Activated CD4-positive, alpha-beta T cell treated with anti-CD3 and anti-CD28 coated beads, Interleukin-2, Interleukin-6, amounts not matched to agents 100 ng/mL and 50 ng/mL, durations not matched to agents 16 hours and 8 hours (primary cell): ENCODE measurements at places on chromosomes 7 and 10.

DNA sequence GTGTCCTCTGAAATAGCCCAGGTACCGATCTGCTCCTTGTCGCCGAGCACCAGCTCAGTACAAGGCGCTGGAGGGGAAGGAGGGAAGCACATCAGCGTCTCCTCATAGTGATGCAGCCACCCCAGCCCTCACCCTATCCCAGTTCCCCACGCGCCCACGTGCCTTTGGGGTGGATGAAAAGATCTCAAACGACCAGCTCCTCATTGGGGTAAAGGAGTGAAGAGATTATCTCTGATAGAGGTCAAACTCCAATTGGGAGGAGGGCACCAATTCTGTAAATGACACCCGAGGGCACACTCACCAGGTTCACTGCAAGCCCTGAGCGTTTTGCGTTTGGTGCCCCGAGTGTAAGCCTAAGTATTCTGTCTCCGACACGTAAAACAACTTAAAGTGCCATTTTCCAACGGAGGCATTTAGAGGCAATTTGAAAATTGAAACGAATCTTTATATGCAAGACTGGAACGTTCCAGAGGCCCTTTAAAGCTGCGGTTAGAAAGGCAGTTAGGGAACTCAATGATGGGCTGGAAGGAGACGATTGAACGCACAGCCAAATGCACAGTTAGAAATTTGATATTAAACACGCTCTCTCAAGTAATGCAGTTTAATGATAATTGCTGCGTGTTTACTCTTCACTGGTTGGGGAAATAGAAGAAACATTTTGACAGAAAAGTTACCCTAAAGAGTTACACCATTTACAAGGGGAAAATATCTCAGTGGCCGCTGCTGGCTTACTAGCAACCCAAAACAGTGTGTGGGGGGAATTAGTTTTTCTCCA, 8.9 kb upstream of the EMX2 start:
- no peak for DNase-seq

GRCh38 chr10:17075533-17076359, 53.9 kb downstream of the CUBN start:
- DNase-seq, result no peak

GRCh38 chr7:150823484-150824126, 23.0 kb downstream of the TMEM176A start:
- no peak for DNase-seq

- DNase-seq, result no peak
Measured at GRCh38 chr7:19442016-19442785, 266.6 kb downstream of the POLR1F start.

DNA sequence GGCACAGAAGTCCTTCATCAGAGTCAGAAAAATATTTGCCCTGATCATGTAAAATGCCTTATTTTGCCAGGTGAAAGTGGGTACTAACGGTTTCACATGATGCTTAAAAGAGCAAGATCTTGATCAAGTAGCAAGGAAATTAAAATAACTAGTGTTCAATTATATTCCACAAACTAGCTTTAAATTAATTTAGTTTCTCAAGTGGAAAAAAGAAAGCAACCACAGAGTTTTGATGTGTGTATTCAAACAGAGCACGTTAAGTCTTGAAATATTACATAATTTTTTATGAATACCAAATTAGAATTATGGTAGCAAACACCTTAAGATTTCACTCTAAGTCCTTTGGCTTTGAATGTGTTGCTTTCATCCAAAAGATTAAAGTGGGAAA, 47.3 kb downstream of the PIP4K2A start:
- DNase-seq, result no peak

DNA sequence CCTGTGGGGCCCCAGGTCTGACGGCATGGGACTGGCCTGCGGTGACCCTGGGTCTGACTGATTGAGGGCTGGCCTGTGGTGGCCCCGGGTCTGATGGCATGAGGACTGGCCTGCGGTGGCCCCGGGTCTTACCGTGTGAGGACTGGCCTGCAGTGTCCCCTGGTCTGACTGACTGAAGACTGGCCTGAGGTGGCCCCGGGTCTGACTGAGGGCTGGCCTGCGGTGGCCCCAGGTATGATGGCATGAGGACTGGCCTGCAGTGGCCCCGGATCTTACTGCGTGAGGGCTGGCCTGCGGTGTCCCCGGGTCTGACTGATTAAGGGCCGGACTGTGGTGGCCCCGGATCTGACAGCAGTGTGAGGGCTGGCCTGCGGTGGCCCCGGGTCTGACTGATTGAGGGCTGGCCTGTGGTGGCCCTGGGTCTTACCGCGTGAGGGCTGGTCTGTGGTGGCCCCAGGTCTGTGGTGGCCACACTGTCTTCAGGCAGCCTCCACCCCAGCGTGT, 10.9 kb downstream of the JAKMIP3 start:
- DNase-seq, result no peak

DNA sequence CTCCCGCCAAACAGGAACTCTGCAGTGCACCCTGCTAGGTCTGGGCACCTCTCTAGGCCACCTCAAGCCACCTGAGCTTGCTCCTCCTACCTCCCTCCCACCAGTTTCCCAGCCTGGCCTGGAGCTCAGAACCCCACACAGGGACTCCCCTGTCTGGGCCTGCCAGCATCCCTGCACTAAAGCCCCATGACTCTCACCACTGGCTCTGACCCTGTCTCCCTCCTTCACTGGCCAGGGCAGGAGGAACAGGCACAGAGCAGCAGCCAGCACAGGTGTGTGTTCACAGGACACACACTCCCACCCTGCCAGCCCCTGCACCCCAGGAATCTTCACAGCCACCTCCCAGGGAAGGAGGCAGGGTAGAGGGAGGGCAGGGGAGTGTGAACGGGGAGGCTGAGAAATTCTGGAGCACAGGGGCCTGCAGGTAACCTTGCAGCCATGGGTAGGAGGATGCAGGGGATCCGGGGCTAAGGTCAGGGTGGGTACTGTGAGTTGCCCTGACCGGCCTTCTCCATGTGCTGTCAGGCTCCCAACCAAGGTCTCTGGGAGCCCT, 13.9 kb upstream of the ANTXRL start:
- no peak for DNase-seq

DNA sequence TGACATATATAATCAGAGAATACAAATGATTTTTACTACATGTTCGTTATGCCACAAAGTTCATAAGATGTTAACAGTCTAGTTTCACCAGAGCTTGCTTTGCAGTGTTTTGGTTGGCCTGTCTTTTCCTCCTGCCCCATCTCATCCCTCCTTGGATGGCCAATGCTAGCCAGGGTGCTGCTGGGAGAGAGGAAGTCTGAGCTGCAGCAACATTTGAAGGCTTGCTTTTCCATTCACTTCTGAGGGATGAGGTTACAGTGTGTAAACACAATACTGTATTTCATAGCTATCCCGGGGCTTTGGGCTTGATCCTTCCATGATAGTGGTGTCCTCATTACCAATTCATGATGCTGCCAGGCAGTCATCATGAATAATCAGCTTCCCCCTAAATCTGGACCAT, 170.5 kb downstream of the RAB11FIP2 start:
- DNase-seq, result no peak

DNA sequence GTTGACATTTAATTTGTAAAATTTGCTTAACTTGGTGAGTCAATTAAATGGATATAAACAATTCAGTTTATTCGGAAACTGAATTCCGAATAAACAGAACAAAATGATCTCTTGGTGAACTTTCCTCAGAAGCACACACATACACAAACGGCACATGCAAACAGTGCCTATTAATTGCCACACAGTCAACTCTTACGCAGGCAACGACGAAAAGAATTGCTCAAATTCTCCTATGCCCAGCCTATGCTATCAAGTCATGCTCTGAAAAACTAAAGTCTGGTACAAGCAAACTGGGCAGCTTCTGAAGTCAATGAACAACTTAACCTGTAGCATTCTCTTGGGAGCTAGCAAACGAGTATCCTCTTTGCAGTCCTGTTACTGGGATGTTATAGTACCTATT, 38.8 kb upstream of the ASL start:
- DNase-seq, result no peak

GRCh38 chr7:84668116-84668515, 473.5 kb upstream of the SEMA3A start:
- DNase-seq, result no peak

DNA sequence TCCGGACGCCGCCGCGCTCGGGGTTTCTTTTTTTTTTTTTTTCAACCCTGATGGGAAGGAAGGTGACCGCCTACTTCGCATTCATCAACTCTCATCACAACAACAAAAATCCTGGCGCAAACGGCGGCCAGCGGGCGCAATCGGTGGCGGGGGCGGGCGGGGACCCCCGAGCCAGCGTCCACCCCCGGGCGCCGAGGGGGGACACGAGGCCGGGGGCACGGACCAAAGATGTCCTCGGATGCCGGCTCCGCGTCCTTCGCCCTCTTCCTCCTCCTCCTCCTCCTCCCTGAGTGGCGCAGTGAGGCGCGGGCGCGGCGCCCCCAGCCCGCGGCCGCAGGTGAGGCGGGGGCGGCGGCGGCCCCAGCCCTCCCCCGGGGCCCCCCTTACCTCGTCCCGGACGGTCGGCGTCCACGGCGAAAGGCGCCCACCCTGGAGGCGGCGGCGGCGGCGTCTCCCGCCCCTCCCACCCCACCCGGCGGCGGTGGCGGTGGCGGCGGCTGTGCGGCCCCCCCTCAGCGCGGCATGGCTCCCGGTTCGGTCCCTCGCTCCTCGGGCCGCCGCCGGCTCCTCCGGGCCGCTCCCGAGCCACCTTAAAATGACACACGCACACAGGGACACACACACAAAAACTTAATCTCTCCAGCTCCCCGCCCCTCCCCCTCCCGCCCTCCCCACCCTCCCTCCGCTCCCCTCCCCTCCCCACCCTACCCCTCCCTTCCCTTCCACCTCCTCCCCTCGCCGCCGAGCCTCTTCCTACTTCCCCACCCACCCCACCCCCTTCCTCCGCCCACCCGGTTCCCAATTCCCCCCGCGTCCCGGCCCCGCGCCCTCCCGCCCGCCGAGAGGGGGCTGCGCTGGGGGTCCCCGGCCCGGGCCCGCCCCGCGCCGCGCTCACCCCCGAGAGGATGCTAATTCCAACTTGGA, at the start of gene CTBP2:
TSS of gene CTBP2 (minus strand) at position 632 of the 924 bp plus-strand sequence.
- no peak for DNase-seq

DNA sequence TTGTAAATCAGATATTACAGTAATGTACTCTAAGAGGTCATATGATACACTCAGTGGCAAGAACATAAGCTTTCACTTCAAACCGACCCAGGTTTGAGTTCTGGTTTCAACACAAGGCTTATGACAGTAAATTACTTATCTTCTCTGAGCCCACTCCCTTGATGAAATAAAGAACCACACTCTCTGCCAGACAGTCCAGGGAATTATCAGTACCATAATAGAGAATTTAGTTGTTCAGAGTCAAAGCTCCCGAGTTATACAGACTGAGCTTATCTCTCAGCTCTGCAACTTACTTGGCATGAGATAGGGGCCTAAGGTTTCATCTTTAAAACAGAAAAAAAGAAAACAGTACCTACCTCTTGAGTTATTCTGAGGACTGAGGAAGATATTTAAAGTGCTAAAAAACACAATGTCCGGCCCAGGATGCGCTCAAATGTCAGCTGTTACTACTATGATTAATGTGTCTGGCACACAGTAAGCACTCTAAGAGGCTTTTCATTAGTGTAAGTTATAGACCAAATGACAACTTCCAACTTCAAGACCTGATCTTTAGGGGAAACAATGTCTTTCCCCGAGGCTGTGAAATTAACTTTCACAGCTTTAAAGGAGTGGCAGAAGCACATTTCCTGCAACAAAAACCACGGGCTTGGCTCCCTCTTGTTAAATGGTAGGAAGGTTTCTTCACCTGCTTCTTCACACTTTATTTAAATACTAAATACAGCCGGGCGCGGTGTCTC, 38.1 kb downstream of the UBE2H start:
- DNase-seq, result no peak

DNA sequence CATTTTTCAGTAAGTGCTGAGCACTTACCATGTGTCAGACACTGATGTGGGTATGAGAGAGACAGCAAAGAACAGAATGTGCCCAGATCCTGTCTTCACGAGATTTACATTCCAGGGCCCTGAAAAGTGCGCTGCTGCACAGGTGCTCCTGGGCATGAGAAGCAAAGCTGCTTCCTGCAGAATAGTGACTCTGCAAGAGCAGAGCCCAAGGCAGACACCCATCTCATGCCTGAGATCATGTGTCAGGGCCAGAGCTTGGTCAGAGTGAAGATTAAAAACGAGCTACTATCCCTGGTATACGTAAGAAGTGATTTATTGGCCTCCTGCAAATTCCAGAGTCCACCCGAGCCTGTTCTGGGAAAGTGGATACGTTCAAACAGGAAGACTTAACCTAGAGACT, 824.4 kb downstream of the GRID1 start:
- no peak for DNase-seq

DNA sequence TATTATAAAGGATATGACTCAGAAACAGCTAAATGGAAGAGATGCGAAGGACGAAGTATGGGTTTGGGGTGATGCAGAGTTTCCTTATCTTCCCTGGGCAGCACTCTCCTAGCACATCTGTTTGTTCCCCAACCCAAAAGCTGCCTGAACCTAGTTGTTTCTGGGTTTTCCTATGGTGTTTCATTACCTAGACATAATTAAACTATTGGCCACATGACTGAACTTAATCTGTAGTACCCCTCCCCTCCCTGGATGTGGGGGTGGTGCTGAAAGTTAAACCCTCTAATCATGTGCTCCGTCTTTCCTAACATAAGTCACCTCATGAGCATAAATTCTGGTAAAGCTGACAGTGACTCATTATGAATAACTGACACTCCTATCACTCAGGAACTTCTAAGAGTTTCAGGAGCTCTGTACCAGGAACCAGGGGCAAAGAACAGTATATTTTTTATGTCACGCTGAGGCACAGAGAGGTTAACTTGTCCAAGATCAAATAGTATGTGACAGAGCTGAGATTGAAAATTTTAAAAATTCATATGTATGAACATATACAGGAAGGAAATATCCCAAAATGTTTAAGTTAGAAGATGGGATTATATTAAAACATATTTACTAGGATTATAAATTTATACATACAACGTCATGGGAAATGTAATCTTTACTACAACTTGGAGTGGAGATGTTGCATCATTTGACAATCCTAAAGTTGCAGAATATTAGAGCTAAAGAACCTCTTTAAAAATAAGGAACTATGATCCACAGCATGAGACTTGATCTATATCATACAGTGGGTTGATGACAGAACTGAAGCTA, 4.8 kb downstream of the STRIP2 start:
- DNase-seq, result peak; percentile 87

- no peak for DNase-seq
Measured at GRCh38 chr10:122499012-122499411, 37.7 kb downstream of the HTRA1 start.

DNA sequence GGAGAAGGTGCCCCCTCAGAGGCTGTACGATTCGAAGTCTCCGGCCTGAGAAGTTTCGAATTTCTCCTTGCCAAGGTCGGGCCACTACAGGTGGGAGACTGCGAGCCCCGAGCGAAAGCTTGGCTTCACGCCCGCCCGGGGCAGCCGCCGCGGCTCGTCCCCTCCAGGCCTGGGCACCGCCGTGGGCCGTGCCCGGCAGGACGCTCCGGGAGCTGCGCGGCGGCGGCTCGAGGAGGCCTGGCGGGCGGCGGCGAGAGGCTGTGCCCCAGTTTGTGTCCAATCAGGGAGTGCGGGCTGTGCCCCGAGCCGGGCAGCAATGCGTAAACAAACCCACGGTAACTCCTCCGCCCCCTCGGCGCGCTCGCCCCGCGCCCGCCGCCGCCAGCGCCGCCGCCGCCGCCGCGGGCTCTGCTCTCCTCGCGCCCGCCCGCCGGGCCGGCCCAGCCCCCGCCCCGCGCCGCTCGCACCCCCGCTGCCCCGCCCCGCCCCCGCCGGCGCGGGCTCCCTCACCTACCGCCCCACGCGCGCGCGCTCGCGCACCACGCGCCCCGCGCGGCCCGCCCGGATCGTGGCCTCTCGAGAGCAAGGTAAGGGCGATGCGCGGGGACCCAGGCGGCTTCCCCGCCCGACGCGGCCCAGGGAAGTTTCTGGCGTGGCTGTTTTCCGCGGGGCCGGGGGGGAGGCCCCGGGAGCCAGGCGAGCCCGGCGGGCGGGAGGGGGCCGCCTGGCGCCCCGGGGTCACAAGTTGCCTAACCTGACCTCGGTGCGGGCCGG, 57.8 kb upstream of the PCGF5 start:
- peak; percentile 69 for DNase-seq
